ENCODE measurements at places on chromosomes 7 and 10.

DNA sequence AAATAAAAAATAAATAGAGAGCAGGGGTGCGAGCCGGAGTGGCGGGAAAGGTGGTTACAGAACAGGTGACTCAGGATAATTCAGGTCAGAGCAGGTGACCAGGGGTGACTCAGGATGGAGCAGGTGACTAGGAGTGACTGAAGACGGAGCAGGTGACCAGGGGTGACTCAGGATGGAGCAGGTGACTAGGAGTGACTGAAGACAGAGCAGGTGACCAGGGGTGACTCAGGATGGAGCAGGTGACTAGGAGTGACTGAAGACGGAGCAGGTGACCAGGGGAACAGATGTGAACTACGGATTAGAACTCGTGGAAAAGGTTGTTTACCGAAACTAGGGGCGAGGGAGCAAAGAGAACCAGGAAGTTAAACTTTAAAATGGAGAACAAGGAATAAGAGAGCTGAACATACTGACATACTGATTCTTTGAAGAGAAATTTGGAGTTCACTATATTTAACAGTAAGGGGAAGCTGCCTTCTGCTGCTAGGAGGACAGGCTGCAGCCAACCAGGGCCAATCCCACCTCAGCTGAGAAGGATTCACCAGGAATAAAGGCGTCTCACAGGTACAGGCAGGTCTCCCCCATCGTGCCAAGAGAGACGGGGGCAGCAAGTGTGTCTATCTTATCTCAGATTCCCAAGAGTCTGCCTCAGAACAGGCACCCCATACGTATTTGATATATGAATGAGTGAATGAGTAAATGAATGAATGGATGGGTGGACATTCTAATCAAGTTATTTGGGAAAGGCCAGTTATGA, 101.3 kb downstream of the CPXM2 start:
- no peak for DNase-seq

DNA sequence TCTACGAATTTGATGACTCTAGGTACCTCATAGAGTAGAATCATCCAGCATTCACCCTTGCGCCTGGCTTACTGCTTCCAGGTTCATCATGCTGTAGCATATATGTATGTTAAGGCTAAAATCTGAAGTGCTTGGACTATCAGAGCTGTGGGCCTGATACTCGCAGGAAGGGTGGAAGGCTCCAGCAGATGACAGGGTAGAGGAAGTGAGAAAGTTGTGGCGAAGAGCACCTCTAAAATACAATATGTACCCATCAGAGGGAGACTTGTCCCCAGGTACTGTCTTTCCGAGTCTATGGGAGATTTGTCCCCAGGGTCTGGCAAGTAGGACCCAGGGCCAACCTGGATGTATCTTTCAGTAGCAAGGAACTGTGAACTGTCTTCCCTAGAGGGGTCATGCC, 48.1 kb upstream of the PLEKHA1 start:
- DNase-seq: no peak

GRCh38 chr7:147053746-147054145, 937.1 kb downstream of the CNTNAP2 start:
- DNase-seq: no peak

DNA sequence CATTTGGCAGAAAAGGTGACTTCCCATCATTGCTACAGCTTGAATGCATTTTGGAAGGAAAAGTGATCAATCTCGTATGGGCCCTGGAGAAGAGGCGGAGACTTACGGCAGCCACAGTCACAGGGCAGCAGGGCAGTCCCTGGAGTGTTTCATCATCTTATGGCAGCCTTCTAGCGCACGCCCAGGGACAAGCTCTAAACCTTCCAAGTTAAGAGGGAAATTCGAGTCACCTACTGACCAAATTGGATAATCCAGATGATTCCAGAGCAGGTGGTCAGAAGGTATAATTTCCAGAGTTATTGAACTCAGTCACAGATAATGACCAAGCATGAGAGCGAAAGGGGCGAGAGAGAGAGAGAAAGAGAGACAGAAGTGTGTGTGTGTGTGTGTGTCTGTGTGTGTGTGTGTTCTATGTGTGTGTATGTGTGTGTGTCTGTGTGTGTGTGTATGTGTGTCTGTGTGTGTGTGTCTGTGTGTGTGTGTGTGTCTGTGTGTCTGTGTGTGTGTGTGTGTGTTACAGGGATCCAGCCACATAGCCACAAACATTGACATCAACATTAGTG, 123.7 kb upstream of the ADAM12 start:
- DNase-seq: no peak

DNA sequence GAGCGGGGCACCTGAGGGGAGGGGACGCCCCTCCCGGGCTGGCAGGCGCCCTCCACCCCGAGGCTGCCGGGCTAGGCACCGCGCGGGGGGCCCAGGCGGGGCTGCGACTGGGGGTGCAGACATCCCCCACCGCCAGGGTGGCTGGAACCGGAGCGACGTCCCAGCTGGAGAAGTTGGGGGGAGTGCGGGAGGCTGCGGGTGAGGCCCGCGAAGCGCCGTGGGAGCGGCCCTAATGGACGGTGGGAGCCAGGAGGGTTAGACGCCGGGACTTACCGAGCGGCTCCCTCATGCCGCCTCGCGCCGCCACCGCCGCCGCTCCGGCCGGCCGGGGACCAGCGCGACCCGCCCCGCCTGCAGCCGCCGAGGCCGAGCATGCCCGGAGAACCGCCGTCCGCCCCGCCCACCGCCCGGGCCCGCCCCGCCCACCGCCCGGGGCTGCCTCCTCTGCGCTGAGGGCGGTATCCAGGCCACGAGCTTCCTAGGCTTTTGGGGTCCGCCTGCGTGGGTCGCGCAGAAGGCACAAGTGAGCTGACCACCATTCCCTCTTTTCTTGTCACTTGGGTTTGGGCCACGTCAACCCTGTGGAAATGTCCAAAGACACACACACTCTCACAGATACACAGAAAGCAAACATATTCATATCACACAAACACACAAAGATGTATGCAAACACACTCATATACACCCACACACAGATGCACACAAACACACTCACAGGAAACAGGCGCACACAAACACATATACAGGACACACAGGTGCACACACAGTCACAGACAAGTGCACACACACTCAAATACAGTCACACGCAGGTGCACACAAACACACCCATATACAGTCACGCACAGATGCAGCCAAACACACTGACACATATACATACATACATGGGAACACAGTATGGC, at the start of gene JCAD:
Gene JCAD (minus strand): TSS at position 378 of the 899 bp plus-strand sequence. CDS start 11,774 bp downstream, outside the sequence.
- DNase-seq: peak; percentile 51

DNA sequence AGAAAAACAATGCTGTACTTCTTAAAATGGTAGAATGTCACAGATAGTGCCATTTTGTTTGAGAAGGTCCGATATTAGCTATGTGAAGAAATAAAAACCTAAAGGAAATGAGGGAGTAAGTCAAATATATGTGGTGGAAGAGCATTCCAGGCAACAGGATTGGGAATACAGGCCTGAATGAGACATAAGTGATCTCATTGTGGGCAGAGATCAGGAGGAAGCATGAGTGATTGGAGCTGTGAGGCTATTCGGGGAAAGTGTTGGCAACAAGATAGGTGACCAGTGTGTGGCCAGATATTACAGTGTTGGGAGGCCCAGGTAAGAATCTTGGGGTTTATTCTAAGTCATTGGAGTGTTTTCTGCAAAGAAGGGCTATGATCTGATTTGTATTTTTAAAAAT, 41.3 kb upstream of the AGMO start:
- DNase-seq: no peak

DNA sequence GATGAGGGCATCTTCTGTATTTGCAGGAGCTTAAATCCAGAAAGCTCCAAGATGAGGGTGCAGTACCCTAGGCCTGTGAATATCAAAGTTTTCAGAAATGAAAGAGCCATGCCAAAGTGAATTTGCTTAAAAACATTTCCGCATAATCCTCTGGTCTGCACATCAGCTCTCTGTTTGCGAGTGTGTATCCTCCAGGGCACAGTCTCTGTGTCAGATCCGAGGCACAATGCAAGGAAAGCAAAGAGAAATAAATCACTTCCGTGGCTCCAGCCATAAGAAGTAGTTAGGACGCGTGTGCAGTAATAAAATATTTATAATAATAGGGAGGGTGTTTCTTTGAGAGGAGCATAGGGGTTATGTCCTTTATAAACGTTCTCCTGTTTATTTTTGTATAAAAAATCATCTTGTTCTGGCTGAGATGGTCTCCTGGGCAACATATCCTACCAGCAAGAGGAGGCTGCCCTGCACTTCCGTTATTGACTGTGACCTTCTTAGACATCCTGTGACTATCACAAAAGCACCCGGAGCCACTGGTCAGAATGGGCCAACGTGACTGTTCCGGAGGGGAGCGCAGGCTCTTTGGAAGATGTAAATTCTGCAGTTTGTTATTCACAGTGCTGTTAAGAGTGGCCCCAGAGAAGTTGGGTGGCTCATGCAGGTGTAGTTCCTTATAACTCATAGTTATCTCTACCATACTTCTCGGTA, 667.6 kb upstream of the FOXK1 start:
- DNase-seq: no peak

GRCh38 chr7:49866076-49866735, 92.8 kb downstream of the VWC2 start:
- no peak for DNase-seq

- no peak for DNase-seq
These were observed 119.8 kb downstream of the PRPF18 start for GRCh38 chr10:13706604-13707003.

GRCh38 chr7:150417239-150417638, 33.2 kb upstream of the GIMAP8 start:
- DNase-seq: no peak

DNA sequence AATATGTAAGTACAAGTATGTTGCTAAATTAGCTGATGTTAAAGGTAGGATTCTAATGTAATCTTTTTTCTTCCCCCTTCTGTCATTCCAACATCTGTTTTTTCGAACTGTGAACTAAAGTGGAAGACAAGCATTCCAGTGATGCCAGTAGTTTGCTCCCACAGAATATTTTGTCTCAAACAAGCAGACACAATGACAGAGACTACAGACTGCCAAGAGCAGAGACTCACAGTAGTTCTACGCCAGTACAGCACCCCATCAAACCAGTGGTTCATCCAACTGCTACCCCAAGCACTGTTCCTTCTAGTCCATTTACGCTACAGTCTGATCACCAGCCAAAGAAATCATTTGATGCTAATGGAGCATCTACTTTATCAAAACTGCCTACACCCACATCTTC, 62.7 kb downstream of the WAC start:
- DNase-seq: no peak

DNA sequence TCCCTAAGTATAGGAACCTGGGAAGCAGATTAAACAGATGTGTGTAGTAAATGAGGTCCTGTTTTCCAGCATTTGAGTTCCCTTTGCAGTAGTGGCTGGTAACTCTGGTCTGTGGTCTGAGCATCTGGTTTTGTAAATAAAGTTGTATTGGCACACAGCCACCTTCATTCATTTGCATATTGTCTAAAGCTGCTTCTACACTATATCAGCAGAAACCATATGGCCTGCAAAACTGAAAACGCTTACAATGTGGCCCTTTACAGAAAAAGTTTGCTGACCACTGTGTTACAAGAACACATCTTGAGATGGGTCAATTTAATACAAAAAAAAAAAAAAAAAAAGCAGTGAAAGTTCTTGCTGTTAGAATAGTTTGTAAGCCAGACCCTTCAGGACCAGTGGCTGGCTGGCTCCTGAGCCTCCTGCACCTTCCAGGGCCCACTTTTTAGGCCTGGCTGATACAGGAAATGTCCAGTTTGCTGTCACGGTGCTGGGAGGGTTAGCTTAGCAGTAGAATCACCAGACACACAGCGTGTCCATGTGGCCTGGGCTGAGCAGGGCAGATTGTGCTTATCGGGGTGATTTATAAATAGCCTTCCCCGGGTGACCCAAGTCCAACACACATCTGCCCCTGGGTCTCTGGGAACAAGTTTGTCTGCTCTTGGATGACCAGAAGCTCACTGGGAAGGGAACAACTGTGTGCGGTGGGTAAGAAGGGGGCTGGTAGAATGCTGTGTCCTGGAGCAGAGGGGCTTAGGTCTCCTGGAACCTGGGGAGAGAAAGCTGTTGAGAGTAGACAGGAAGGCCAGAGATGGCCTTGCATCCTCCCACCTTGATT, 1.4 kb downstream of the C10orf71 start:
- no peak for DNase-seq

- no peak for DNase-seq
These were observed 255.7 kb upstream of the LRRN3 start for GRCh38 chr7:110835218-110835617.

- no peak for DNase-seq
These were observed 1102.3 kb downstream of the GRM8 start for GRCh38 chr7:126150278-126150958.

DNA sequence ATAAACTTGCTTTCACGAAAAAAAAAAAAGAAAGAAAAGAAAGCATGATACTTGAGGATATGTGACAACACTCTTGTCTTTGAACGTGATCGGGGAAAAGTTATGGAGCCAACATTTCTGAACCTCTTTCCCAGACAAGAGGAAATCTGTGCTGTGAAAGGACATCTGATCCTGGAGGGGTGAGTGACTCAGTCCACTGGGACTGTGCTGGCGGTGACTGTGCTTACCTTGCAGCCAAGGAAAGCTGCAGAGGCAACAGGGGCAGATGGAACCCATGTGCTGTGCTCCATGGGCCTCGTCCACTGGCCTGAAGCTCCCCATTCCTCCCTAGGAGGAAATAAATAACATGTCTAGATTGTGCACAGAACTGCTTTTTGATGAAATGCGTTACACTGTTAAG, 116.5 kb upstream of the RAB11FIP2 start:
- DNase-seq: no peak

GRCh38 chr7:25389489-25390106, 161.3 kb upstream of the NPVF start:
- DNase-seq: peak; percentile 50

DNA sequence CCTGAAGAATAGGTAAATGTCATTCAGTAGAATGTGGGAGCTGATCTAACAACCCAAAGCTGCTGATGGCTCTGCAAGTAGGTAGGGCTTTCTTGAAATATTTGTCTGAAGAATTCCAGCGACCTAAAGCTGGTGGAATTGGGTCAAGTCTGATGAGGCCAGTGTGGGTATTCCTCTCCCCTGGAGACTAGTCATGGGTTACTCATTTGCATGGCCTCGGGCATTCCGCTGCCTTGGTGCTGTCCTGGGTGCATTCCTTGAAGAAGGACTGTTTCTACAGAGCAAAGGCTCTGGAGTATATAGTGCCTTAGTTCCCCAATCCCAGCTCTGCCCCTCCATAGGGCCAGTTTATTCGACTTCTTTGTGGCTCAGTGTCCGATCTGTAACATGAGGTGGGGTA, 19.2 kb downstream of the PDK4 start:
- DNase-seq: no peak

GRCh38 chr10:123203393-123204126, 49.4 kb downstream of the BUB3 start:
- DNase-seq: no peak

Data from suppressor macrophage treated with lipopolysaccharide for 4 hours (primary cell).